ENCODE measurements at places on chromosomes 6 and 20.

- DNase-seq, result no peak
These were observed 25.6 kb upstream of the ADGRG6 start for GRCh38 chr6:142276256-142276655.

DNA sequence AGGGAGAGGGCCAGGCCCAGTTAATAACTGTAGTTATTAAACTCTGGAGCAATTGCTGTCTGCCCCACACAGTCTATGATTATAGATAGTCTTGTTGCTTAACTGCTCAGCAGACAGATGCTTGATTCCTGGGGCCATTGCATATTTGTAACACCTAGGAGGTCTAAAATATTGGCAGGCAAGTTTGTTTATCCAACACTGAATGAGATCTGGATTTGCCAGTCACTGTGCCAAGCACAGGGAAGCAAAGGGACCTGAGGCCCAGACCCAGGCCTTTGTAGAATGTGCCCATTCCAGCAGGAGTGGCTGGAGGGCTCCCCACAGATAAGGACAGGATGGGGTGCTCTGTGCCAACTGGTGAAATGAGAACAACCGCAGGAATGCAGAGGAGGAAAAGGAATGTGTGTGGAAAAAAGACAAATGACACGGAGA is 17.6 kb upstream of the ENTPD6 start:
- DNase-seq, result no peak

- no peak for DNase-seq
These were observed 395.3 kb downstream of the TBC1D32 start for GRCh38 chr6:120938876-120939472.

GRCh38 chr6:31122791-31123706 is 2.8 kb upstream of the CDSN start:
- DNase-seq, result no peak

DNA sequence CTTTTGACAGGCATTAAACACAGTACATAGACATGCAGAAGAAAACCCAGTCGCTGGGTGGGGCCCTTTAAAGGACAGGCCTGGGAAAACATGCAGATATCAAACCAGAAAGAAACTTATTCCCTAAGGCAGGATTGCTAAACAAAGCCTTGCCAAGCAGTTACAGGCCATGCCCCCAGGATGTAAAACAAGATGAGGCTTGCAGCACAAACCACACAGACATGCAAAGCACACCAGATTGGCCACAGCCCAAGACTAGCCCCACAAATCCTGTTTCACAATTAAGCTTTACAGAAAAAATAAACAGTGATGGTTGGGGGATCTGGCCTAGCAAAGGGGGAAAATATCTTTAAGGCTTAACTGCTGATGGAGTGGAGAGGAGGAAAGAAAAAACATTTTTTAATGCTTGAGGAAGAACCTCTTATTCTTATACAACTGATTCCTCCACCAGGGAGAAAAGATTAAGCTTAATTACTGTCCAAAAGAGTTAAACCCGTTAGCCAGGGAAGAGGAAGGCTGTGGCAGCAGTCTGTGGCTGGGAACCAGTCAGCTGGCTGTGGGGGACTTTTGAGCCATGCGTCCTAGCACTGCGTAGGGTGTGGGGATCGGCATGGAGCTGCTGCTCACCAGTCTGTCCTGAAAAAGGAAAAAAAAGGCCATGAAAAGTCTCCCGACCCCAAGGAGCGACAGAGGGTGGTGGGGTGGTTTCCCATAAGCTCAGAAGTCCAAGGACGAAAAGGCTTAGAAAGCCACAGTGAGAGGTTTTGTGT is 28.4 kb downstream of the COL19A1 start:
- DNase-seq, result no peak

DNA sequence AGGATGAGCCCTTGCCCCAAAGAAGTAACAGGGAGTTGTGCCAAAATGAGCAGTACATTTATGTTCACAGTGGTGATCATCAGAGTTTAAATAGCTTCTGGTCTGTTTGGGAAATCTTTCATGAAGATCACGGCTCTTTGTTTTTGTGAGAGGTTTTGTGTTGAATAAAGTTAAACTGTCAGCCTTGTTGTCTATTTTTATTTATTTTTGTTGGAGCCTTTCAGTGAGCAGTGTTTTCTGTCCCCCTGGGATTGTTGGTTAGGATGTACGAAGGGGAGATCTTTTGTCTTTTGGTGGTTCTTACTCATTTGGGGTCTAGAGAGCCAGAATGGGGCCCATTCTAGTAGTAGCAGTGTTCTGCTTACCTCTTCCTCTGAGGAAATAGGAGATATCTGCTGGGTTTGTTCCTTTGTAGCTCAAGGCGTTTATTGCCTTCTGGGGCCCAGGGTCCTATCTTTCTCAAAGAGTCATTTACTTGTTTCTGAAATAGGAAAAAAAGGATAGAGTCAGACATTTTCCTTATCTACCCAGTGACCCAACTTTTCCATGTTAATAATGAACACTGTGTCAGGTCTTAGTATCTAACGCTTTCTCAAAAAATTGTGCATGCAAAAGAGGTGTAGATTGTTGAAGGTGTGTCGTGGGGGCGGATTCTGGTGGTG is 157.4 kb downstream of the JARID2 start:
- no peak for DNase-seq

GRCh38 chr6:5851261-5851757 is 155.4 kb downstream of the NRN1 start:
- DNase-seq, result peak; percentile 11
